ENCODE measurements at places on chromosomes 3 and 15. TPM values are rescaled to one million over a fixed set of nuclear protein-coding genes. Genes with fewer than 3 reads are reported as not detected.
A peak's percentile ranks its signal among the peaks of the same experiment; 100 is the strongest.

DNA sequence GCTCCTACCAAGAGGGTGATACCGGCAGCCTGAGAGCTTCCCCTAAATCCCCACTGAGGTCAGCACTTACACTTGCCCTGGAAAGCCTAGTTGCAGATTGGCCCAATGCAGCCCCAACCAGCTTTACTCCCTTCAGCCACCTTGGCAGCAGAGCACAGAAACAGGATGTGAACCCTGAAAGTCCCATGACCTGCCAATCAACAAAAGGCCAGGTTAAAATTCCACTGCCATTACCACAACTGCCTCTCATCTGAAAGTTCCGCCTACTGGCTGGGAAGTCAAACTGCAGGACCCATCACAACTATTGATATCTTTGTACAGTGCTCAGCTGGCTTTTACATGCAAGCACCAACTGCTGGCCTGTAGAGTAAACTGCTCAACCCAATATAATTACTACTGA is 156.2 kb downstream of the ZMAT3 start:
- no peak for DNase-seq

GRCh38 chr3:99823723-99824711 is 6.4 kb downstream of the CMSS1 start:
- DNase-seq = no peak

The CX3CR1 gene
- polyA plus RNA-seq = 0.10 TPM

DNA sequence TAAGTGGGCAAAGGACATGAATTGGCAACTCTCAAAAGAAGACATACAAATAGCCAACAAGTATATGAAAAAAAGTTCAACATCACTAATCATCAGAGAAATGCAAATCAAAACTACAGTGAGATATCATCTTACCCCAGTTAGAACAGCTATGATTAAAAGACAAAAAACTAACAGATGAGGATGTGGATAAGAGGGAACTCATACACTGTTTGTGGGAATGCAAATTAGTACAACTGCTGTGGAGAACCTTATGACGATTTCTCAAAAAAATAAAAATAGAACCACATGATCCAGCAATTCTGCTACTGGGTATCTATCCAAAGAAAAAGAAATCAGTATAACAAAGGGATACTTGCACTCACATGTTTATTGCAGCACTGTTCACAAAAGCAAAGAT is 28.6 kb downstream of the NEK10 start:
- DNase-seq = no peak

The SLC27A2 gene
- polyA plus RNA-seq = 16.6 TPM

- DNase-seq = no peak
Observed at GRCh38 chr3:2783261-2783660, 326.9 kb downstream of the IL5RA start.

GRCh38 chr3:10371167-10371566 is 50.3 kb upstream of the SEC13 start:
- no peak for DNase-seq

GRCh38 chr15:85404918-85405866 is 24.8 kb downstream of the AKAP13 start:
- DNase-seq = no peak

DNA sequence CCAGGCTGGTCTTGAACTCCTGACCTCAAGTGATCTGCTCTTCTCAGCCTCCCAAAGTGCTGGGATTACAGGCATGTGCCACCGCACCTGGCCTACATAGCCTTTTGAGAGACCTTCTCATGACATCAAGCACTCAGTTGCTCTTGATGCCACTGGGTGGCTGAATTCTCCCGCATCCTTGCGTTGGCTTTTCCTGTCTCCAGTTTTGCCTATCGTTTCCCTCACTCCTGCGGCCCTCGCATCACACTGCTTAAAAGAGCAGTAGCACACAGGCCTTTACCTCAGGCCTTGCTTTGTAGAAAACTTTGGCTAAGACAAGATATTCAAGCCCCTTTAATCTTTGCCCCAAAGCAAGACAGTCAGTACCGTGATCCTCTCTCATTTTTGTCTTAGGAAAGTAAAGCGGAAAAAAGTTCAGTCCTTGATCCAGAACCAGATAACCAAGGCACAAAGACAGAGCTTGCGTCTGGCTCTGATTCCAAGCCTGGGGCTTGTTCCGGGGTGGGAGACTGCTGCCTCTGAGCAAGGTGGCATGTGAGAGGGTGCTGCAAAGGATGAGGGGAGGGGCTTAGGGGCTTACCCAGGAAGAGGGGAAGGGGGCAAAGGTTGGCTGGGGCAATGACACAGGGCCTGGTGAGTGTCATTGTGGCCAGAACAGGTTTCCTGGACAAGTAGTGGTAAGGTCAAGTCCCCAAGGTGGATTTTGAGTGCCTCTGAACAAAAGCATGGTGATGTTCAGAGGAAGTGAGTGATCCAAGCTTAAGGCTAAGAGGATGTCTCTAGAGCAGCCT is 175.0 kb upstream of the TLE3 start:
- DNase-seq = peak; percentile 40

DNA sequence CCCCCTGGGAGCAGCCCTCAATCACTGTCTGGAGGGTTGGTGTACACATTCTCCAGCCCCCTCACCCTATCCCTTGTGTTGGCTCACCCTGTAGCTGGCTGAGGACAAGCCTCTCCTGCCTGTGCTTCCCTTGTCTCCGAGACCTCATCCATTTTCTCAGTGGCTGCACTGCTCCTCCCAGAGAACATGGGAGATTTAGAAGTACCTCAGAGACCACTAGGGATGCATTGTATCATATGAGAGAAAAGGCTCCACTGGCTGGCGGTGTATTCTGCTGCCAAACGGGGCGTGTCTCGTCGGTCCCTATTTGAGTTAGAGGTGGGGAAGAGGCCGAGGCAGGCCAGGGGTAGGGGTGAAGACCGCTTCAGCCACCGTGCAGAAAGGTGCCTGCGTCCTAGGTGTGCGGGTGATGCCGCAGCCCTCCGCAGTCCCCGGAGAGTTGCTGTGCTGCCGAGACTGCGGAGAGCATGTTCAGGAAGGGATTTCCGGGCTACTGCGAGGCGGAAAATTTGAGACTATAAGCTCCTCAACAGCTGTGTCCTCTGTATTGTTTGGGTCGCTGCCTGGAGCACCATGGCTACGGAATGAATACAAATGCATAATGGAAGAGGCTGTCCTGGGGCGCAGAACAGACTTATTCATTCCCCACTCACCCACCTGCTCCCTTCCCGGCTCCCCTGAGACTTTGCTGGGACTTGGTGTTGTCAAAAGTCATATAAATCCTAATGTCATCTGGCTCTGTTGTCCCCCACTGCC is 43.8 kb downstream of the SPSB4 start:
- DNase-seq = peak; percentile 90

- DNase-seq = no peak
Observed at GRCh38 chr3:160587105-160587504, 21.7 kb upstream of the KPNA4 start.
